NCI-H1694 treated with DMSO at 0.1 percent for 48 hours (cell line): ENCODE measurements at places on chromosomes 11 and 22.

- no peak for DNase-seq
Measured at GRCh38 chr11:48020092-48020755, 39.9 kb downstream of the PTPRJ start.

DNA sequence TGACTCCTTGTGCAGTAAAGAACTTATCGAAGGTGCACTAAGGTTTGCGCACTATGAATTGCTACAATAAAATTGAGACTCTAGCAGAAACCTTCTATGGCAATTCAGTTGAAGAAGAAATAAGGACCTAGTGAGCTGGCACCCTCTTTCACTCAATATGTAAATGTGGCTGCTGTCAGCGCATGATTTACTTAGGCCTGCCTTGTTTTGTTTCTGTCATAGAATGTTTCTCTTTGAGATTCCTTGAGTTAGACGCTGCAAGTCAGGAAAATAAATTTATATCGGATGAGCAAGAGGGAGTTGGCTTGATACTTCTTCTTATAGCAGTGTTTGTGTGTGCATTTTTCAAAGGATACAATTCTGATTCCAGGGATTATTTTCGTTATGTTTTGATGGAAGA, 322.1 kb downstream of the BLID start:
- DNase-seq: no peak

GRCh38 chr11:97231231-97231630, 841.4 kb downstream of the JRKL start:
- DNase-seq: no peak

GRCh38 chr22:36317658-36318271, 64.8 kb downstream of the APOL1 start:
- DNase-seq: peak; percentile 63

GRCh38 chr11:73766763-73767162, 5.9 kb upstream of the RAB6A start:
- no peak for DNase-seq

DNA sequence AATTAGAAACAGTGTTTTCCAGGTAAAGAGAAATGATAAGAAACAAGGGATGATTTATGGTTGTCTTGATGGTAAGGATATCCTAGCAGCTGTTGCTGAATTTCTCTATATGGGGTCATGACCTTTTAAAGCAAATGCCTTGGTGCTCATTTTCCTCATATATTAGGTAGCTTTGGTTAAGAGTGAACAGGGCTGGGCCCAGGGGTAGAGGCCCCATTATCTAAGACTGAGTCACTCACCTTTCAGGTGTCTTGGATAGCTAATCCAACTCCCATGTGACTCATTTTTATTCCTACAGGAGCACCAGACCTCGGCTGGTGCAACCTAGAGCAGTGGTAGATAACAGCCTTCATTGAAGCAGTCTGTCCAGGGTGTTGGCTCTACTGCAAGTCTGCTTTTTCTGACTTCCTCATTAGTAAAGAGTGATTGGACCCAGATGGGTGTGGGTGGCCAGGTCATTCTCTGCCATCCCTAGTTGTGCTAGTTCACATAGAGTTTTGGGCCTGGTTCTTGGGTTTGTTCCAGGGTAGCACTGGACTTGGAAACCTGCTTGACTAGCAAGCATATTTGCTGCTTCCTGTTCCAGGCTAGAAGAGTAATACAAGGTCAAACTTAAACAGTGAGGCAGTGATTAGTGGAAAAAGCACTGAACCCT, 37.4 kb downstream of the CTNND1 start:
- DNase-seq: no peak

GRCh38 chr11:92765082-92765840, 204.2 kb upstream of the MTNR1B start:
- DNase-seq: no peak

GRCh38 chr22:25068707-25069106, 116.2 kb downstream of the KIAA1671 start:
- DNase-seq: no peak

GRCh38 chr11:115207166-115207591, 297.0 kb downstream of the CADM1 start:
- no peak for DNase-seq

DNA sequence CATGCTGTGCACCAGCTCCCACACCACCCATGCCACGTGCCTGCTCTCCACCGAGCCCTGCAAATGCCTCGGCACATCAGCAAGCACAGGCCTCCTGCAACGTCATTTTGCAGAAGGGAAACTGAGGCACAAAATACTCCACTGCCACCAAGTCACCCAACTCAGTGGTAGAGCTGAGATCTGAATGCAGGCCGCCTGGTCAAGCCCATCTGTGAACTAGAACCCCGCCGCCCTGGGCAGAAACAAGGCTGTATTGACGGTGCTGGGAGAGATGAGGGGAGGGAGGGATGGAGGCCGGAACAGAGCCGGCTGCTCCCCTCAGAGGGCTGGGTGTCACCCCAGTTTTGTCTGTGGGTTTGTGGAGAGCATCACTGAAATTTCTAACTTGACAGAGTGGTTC, 81.4 kb downstream of the CDKN1C start:
- no peak for DNase-seq

- no peak for DNase-seq
Measured at GRCh38 chr11:107446822-107447431, 10.7 kb downstream of the CWF19L2 start.

DNA sequence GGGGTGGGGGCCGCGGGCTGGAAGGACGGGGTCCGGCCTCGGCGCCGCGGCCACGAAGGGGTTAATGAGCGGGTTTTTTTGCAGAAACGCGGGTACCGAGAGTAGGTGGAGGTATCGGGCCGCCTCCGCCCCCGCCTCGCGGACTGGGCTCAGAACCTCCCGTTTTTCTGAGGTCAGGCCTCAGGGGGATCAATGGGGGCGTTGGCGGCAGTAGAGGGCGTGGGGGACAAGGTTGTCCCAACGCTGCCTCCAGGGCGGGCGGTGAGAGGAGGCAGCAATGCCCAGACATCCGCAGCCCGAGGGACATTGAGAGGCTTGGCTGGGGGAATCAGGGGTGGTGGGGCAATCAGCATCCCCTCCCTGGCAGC, 34.8 kb upstream of the PRODH start:
- DNase-seq: no peak

DNA sequence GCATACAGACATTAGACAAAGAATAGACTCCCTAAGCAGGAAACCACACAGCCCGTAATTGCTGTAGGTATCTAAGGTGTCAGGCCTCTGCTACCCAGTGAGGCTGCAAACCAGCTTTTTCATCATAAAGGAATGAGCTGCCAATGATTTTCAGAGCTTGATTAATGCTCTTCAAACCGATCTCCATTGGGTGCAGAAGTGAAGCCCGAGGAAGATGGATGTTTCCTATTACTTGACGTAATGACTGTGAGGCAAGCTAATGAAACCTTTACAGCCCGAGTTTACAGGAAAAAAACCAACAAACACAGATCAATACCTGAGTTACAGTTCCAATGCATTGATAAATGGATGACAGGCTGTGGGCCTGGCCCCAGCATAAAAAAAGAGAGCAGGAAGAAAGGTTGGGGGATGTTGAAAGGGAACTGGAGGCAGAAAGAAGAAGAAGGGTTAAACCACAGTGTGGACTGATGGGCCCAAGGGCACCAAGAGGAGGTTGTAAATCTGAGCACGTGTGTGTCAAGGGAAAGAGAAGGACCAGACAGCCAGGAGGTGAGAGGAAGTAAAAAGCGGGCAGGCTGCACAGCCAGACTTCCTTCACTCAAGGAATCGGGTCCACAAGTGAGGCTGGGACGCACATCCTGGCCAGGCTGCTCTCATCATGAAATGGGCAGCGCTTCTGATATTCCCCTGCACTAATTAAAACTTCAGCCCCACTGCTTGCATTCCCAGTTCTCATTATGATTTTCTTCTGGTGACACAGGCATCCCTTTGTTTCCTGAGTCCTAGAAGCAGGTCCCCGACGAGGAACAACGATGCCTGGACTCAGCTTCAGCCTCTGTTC, 70.6 kb upstream of the NTM start:
- DNase-seq: no peak

DNA sequence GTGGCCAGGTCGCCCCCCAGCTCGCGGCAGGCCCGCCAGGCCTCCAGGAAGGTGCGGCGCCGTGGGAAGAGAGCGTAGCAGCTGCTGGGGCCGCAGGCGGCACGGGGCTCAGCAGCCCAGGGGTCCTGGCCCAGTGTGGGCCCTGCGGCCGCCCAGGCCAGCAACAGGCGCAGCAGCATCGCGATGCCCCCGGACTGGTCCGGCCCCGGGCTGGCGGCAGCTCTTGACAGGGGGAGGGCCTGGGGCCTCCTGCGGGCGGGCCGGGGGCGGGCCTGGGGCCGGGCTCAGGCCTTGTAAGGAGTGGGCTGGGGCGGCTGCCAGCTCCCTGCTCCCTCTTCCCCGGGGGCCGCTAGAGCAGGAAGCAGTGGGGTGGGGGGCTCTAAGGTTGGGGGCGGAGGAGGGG, at the start of gene CD248:
CD248 (minus strand) TSS at position 196 of the 403 bp plus-strand sequence; CDS start at position 179, 17 bp downstream.
- DNase-seq: peak; percentile 64

DNA sequence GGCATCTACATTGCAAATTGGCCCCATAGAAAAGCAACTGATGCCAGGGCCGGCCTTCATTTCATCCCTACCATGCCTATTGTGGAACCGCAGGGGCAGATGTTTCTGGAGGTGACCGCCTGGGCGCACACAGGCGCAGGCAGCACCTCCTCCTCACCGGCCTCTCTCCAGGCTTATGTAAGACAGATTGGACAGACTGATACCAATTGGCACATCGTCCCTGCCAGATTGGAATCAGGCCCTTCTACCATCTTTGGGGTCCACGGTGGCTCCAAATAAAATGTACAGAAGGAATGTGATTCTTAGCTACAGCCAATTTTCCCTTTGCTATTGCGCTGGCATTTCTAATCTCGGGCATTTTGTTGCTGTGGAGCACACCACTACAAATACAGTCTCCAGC, 732.6 kb downstream of the NTM start:
- no peak for DNase-seq

- DNase-seq: no peak
Measured at GRCh38 chr11:12285811-12286222, 91.6 kb upstream of the PARVA start.

GRCh38 chr11:134343646-134344045, 11.9 kb downstream of the GLB1L2 start:
- DNase-seq: no peak

DNA sequence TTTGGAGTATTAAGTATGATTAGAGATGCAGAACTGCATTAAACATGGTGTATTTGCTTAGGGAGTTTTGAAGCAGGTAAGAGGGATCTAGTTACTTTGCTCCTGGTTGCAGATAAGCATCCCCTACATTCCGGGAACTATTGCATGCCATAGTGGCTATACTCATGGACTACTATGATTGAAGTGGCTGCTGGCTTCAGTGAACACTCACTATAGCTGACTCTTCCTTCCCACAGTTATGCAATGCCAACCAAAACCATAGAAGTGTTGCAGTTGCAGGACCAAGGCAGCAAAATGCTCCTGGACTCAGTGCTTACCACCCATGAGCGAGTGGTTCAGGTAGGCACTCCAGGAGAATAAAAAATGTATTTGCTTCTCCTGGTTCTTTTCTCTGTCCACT, 17.0 kb downstream of the COA4 start:
- DNase-seq: no peak

DNA sequence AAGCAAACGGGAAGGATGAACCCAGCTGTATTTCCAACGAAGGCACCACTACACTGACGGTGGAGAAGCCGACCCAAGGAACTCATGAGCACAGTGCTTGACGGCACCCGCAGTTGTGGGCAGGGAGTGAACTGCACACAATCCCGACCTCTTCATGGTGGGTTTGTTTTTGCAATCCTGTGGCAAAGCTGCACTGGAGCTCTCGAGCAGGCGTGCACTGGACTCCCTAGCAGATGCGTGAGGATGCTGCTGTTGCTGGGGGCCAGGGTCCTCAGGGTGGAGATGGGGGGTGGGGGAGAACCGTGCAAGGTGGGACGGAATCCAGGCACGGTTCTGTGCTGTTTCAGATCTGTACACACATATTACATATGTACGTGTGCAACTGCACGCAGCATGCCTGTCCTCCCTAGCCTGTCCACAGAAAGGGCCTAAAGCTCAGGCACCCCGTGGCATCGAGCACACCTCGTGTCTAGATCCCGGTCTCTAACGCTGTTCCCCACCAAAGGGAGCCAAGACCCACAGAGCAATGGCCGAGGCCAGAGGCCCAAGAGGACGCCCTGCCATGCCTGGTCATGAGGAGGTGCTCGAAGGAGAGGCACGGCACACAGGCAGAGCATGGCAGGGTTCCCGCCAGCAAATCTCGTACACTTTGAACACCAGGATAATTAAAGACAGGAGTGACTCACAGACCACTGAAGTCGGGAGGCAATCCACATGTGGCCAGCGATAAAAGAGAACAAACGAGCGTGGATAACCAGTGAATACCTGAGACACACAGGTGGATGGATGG, 17.6 kb downstream of the ALG12 start:
- peak; percentile 19 for DNase-seq

GRCh38 chr11:108886660-108887009, 221.8 kb downstream of the DDX10 start:
- no peak for DNase-seq

GRCh38 chr22:29393019-29393608, 4.7 kb upstream of the AP1B1 start:
- DNase-seq: no peak

DNA sequence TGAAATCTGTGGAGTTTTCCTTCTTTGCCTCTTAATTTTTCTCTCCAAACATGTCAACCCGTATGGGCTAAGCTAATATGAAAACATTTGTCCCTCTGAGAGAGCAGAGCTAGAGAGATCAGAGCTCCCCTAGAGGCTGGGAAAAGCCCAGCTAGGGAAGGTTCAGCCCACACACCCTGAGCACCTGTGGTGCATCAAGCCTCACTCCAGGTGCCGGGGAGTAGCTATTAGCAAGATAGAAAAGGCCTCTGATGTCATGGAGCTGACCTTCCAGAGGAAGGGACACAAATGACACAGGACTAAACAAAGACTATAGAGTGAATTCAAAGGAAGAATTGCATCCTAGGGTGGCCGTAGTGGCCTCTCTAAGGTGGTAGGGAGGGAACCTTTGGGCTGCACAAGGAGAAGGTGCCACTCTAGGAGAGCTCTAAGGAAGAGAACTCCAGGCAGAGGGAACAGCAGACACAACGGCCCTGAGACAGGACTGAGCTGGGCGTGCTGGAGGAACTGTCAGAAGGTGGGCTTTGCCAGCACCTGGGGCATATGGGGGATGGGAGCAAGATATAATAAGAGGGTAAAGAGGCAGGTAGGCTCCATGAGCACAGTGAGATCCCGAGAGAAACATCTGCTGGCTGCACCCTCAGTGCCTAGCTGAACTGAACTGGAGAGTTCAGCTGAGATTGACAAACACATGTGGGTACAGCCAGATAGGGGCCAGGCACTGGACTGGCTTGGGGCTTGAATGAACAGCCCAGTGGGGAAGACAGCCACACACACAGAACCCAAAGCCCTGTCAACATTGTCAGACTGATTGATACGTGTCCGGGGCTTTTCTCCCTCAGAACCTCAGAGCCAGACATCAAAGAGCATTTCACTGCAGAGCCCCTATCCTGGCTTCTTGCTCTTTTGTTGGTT, 65.5 kb upstream of the DRD2 start:
- DNase-seq: no peak

- DNase-seq: no peak
Measured at GRCh38 chr11:131186629-131187101, 183.8 kb upstream of the NTM start.
